ENCODE measurements at places on chromosomes 2 and 18. TPM values are rescaled to one million over a fixed set of nuclear protein-coding genes. Genes with fewer than 3 reads are reported as not detected.

The CXCR1 gene
- total RNA-seq, result not detected

The ACMSD gene
- not detected for total RNA-seq

The MAL gene
- total RNA-seq, result 37.0 TPM

The SPP2 gene
- not detected for total RNA-seq

The EDAR gene
- total RNA-seq, result not detected

The ATF2 gene
- total RNA-seq, result 55.9 TPM

The REG3A gene
- total RNA-seq, result not detected

The ECEL1 gene
- total RNA-seq, result 1.1 TPM

The FSHR gene
- not detected for total RNA-seq

The CCBE1 gene
- 7.7 TPM for total RNA-seq

The ASPRV1 gene
- 1.4 TPM for total RNA-seq

DNA sequence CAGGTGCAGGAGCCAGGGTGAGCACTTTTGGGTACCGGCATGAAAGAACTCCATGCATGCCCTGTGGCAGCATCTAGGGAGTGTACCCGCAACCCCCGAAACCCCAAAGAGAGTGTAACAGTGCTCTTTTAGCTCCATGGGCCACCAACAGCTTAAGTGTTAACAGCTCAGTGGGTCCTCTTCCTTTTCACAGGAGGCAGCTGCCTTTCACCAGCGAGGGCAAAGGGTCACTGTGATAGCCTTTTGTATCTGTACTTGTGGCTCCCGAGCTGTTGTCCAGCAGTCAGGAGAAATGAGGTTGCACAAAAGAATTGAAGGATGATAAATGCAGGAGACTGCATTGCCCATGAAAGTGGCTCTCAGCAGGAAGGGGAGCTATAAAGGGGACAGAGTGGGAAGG, 1166.3 kb upstream of the ACVR2A start:
- no peak for ATAC-seq

DNA sequence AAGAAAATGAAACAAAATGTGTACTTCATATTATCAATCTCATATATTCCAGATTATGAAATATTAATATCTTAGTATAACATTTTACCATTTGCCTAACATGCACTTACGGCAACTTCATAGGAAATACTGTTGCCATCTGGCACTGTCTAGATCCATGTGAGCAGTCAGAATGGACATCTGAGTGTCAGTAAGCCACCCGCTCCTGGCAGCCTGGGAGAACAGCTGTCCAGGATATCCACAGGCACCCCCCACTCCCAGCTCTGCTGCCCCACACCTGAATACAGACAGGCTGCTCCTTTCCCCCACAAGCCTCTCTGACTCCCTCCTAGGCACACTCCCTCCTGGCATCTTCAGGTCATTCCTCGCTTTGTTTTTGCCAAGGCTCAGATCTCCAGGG, 127.0 kb downstream of the GAREM1 start:
- no peak for ATAC-seq

DNA sequence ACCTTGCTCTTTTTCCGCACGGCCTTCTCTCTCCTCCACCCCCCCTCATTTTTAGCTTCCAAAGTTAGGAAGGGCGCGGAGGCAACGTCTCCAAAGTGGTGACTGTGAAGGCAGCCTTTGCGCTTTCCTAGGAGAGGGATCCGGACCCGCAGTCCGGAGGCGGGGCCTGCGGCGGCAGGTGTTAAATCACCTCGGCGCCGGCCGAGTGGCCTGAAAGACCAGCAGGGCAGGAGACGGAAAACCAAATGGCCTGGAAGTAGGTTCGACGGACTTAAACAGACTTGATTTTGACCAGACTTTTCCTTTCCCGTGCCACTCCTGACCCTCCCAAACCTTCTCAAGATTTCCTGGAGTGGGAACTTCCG, 615 bp downstream of the GORASP2 start:
- ATAC-seq, result peak; percentile 1

DNA sequence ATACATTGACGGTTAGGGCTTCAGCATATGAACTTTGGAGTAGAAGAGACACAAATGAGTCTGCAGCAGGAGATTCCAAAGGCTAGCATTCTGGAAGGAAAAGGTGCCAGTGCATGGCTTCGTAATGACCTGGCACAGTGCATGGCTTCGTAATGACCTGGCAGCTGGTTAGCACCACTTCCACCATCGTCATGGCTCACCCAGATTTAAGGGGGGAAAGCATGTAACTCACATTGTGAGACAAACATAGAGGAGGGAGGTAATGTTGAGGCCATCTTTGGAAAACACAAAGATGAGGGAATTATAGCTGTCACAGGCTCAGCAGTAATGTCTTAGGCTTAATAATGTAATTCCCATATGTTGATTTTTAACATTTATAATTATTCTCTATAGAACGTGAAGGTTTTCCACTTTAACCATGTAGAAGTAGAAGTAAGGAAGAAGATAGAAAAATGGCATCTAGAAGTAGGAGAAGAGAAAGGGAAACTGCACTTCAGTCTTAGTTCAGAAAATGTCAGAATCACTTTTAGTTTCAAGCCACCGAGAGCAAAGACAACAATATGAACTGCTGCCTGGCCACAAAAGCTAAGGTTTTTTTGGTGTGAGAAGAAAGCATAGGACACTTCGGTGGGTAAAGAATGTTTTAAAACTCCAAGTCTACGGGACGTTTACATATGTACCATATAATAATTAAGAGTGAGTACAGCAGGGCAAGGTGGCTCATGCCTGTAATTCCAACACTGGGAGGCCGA, 6.8 kb upstream of the STK25 start:
- no peak for ATAC-seq

DNA sequence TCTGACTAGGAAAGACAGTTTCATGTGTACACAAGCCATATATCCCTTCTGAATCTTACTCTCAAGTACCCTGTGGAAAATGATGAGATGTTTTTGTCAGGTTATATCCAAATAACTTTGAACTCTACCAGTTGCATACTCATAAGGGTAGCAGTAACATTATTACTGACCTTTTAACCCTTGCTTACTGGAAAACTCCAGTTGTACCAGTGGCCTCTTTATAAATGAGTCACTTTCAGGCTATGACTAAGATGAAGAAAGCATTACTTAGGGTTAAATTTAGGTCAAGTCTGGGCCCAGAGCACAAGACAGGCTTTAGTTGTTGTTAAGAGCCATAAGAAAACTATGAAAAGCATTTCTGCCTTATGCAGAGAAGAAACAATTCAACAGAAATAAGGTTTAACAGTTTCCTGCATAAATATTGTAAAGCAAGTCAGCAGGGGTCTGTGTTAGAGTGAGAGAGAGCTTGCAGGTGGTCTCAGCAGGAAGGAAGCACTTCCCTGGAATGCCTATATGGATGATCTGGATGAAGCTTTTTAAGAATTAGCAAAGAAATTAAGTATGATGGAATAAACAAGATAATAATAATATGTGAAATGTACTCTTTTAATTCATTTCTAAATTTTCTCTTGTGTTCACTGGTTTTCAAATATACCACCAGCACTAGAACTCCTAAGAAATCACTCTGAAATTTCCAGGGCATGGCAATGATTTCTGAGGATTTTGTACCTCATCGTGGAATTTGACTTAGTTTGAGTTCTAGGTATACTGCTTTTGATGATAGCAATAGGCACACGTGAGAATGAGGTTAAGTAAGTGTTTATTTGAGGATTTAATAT, 126.6 kb downstream of the UBE2E3 start:
- ATAC-seq, result no peak

DNA sequence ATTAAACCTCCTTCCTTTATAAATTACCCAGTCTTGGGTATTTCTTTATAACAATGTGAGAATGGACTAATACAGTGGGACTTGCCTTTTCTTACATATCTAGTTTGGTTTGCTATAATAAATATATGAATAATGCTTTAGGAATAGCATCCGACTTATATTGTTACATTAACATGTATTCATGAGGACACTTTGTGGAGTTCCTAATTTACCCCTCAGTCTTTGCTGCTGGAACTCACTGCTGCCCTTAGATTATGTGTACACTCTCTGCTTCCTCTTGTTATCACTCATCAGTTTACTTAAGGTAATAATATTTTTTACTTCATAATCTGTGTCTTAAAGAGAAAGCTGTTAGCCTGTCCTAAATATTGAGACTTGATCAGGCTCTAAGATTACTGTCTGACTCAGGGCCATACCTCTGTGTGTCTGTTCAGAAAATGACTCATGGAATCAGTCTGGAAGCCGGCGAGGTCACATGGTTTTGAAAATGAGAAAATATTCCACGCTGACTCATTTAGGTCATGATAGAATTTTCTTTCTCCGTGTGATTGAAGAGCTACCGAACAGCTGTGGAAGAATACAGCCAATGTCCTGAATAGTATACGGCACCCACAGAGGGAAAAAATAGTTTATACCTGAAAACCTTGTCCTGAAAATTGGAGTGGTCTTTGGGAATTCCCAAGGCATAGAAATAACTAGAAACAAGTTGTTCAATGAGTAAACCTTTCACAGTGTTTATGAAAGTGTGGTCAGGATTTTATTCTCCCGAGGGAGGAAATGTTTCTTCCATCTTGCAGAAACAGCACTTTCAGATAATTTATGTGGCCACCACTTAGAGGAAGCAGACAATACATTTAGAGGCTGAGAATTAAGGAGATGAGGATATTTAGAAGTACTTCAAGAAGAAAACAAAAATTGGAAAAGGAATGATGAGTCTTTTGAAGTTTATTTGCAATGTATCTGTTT, 156.4 kb downstream of the DSEL start:
- ATAC-seq, result peak; percentile 95

- peak; percentile 43 for ATAC-seq
These were observed 294.7 kb upstream of the EPAS1 start for GRCh38 chr2:46002507-46002883.

GRCh38 chr18:415617-416612, 84.6 kb downstream of the COLEC12 start:
- ATAC-seq, result no peak

DNA sequence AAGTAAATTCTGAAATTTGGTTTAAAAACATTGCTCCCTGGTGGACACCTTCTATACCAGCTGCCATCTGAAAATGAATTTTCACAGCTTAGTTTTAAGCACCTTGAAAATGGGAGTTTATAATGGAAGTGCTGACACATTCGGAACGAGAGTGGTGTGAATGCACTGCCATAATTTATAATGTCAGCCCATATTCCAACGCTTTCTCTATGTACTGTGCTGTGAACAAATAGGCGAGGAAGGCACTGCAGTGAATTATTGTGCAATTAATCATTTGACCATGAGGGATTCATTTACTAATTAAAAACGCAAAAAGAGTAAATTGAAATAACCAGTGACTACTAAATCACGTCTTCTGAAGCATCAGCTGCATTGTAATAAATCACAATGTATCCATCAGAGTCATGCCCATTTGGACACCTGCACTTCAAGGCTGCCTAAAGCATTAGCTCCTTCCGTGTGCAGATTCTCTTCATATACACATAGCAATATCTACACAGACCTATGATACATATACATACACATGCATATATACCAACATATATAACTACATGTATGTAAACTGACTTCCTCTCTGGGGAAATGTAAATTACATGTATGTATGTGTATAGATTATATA, 699.8 kb downstream of the GALR1 start:
- no peak for ATAC-seq

DNA sequence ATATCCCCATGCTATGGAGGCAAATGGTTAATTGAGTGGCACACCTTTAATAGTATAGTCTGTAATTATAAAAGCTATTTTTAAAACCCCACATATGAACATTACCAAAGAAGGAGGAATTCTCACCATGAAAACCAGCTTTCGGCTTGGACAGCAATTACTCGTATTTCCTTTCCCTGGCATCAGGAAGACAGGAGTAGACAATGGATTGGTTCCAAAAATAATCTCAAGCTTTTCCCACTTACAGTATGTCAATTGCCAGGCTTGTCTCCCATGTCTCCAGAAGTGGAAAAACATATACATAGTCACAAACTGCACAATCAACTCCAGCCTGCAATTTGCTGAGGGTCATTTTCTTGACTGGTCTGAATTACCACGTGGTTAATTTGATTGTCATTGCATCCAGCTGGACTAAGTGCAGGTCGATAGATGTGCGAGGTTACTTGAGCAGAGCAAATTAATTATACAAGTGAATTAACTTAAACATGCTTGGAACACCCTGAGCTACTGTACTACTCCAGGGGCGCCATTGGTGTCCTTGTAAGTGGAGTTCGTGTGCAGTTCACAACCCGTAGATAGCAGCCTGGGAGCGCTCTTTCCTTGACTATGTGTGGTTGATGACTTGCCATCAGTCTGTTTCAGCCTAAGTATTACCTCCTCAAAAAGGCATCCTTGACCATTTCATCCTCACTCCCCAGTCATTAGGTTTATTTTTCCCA, 124.3 kb upstream of the PELI1 start:
- ATAC-seq, result no peak

- ATAC-seq, result no peak
These were observed 54.4 kb downstream of the SNORC start for GRCh38 chr2:232924433-232924832.

- no peak for ATAC-seq
These were observed 41.9 kb downstream of the CDC42EP3 start for GRCh38 chr2:37629529-37629928.
